ENCODE measurements at places on chromosomes 7 and 10.
A peak's percentile ranks its signal among the peaks of the same experiment; 100 is the strongest.

- DNase-seq = no peak
- H3K27ac ChIP-seq = no peak overlapping the region
- no peaks in the 10 kb centered on the region for H3K36me3 ChIP-seq
- no peak overlapping the region for H3K4me3 ChIP-seq
- no peaks in the 10 kb centered on the region for H3K27me3 ChIP-seq
Measured at GRCh38 chr7:69018200-69018599, 580.1 kb upstream of the AUTS2 start.

DNA sequence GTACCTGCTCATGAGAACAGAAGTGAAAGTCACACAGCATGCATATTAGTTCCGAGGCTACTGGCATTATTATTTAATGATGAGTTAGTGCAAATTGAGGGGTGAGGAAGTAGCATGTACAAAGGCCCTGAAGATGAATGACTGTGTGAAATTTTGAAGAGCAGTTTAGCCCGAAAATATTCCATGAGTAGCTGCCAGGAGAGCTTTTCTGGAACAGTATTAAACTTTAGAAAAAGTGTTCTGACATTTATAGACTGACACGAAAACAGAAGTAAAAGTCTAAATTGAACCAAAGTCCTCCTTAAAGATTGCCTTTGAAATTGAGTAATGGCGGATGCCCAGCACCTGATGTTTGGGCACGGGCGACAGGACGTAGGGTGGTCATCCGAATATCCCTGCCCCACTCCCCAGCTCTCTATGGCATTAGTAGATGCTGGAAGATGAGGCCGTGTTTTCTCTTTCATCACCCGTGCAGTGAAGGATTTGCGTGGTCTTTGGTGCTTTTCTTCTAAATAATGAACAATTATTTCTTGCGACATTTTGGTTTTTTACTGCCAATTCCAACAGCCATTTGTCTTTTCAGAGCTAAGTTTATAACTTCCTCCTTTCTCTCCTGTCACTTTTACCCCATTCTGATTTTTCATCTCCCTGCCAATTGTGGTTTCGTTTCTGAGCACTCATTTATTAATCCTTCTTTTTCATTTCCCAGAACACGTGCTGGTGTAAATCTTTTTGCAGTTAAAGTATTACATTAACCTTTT lies 192.6 kb downstream of the MGMT start:
- no peaks in the 10 kb centered on the region for H3K36me3 ChIP-seq
- H3K4me1 ChIP-seq = no peaks in the 10 kb centered on the region
- no peaks in the 10 kb centered on the region for H3K27me3 ChIP-seq
- DNase-seq = no peak

- peaks cover 58% of the 10 kb centered on the region for H3K36me3 ChIP-seq
- H3K27ac ChIP-seq = no peak overlapping the region
- no peak for DNase-seq
- H3K27me3 ChIP-seq = no peaks in the 10 kb centered on the region
- H3K4me1 ChIP-seq = peaks cover under 1% of the 10 kb centered on the region
Measured at GRCh38 chr10:62071846-62072281, 170.4 kb downstream of the ARID5B start.

DNA sequence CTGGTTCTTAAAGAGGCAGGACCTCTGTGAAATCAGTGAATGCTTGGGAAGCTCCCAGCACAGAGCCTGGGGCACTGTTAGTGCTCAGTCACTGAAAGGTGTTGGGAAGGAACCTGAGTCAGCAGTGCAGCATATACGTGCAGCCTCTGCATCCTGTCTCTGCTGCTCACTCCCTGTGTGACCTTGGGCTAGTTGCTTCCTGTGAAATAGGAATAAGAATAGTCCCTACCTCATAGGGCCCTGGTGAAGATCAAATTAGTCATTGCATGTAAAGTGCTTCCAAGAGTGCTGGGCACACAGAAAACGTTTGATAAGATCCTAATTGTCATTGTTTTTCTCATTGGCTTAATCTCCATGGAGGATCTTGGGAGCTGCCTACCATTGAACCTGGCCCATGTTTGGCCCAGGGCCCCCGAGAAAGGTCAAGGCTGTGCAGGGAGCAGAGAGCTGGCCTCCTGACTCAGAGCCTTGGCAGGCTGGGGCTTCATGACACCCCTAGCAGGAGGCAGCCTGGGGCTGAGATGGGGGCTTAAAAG lies 73.3 kb upstream of the COL13A1 start:
- no peaks in the 10 kb centered on the region for H3K27me3 ChIP-seq
- H3K4me1 ChIP-seq = no peaks in the 10 kb centered on the region
- H3K4me3 ChIP-seq = no peak overlapping the region

- DNase-seq = no peak
- no peak overlapping the region for H3K27ac ChIP-seq
- no peak overlapping the region for H3K4me3 ChIP-seq
- no peaks in the 10 kb centered on the region for H3K36me3 ChIP-seq
- H3K4me1 ChIP-seq = peaks cover 3% of the 10 kb centered on the region
Measured at GRCh38 chr7:16350634-16351033, 70.7 kb downstream of the CRPPA start.

DNA sequence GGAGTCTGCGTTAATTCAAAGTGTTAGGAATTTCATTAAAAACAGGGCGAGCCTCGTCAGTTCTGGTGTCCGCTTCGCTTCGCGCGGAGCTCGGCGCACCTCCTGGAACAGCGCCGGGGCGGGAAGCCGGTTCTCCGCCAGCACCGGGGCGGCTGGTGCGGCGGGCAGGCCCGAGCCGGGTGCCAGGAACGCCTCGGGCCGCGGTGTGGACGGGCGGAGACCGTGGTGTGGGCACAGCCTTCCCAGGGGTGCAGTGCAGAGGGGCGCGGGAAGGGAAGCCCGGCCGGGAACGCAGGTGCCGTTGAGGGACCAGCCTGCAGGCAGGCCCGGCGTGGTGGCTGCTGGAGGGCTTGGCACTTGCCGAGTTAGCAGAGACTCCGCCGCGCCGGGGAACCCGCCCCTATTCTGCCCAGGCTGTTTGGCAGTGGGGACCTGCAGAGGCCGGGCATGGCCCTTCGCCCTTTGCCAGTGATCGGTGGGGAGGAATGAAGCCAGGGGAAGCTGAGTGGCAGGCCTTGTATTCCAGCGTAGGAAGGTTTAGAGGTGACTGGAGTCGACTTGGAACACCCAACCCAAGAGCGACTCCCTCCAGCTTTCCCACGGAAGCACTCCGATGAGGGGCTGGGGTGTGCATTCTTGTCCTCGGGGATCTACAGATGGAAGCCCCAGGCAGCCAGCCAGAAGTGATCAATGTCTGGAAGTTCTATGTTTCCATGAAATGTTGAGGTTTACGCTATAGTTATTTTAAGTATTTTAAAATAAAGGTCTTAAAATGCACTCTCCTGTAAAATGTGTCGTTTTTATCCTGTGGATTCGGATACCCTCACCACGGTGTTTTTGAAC lies 945 bp upstream of the RHEB start:
- H3K4me3 ChIP-seq = peak overlapping the region; percentile 64
- peaks cover 16% of the 10 kb centered on the region for H3K4me1 ChIP-seq
- no peaks in the 10 kb centered on the region for H3K36me3 ChIP-seq
- peak; percentile 30 for DNase-seq

Data from T-cell (primary cell).